ENCODE measurements at places on chromosomes 7 and 10.

DNA sequence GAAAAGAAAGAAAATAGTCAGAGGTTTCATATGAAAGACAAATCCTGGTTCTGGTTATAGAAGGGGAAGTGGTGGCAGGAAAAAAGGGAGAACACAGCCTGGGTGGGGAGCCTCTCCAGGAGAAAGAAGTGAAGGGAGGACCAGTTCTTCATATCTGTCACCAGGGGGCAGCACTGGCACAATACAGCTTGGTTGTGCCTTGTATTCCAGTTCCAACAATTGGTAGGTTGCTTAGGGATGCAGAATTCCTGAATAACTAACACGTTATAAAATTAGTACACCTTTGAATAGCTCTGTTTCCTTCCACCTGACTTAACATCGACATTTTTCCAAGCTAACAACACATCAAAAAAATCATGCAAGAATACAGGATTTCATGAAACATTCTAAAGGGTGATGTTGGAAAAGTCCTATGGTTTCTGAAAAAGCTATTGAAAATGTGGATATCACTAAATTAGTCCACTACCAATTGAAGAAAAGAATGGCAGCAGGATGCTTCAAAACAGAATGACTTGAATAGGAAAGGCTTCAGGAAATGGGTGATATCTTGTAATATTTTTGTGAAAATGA, 52.9 kb downstream of the CYP26A1 start:
- DNase-seq: no peak

DNA sequence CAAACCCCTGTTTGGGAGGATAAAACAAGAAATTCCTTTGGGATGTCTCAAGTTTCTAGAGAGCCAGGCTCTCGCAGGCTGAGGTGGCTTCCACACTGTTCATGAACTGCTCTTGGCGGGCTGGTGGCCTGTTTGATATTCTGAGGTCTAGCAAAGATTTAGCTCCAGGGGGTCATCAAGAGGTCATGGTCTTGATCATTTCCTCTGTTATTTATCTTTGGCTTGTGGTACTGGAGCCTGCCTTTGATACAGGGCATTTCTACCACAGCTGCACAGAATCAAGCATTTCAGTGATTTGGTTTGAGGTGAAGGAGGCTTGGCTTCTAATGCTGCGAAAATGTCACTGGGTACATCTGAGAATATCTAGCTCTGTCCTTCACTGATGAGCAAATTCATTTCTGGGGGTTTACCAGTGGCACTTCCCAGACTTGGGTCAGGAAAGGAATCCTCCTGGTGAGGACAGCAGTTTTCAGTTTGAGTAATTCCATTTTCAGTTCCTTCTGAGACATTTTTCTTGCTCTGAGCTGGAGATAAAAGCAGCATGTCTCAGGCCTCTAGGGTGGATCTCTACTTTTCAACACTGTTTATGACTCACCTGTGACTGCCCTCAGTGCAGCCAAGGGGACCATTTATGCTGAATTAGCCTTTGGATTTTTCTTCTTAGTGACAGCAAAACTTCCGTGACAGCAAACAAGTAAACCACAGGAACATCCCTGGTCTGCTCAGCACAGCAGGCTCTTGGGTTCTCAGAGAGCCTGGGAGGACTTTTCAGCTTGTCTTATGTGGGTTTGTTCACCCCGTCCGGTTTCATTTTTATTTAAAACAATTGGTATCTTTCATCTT, 312.0 kb downstream of the RNLS start:
- DNase-seq: peak; percentile 13

GRCh38 chr7:157495177-157495553, 158.4 kb downstream of the DNAJB6 start:
- no peak for DNase-seq

GRCh38 chr7:26978146-26978545, 113.8 kb upstream of the SKAP2 start:
- no peak for DNase-seq

GRCh38 chr7:112630565-112630964, 149.8 kb downstream of the LSMEM1 start:
- DNase-seq: no peak

- no peak for DNase-seq
Observed at GRCh38 chr7:114181280-114181679, 233.3 kb upstream of the FOXP2 start.

GRCh38 chr10:3850999-3851937, 66.3 kb upstream of the KLF6 start:
- DNase-seq: no peak

- peak; percentile 70 for DNase-seq
Observed at GRCh38 chr7:100132697-100133151, 6.0 kb downstream of the MBLAC1 start.

DNA sequence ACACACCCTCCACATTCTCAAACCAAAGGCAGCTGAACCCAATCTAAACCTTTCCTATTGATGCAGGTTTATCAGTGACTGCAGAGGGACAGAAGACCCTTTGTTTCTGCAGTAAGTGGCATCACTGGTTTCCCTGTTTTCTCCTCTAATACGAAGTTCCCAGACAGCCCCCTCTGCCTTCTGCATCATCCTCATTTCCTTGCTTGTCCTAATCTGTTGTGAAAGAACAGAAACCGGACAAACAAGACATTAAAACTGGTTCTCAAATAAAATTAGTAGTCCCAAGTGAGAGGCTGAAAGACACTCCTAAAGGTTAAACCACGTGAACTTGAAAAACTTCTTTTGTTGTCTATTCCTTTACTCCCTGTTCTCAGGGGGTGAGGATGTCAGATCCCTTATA, 10.1 kb upstream of the ADRB1 start:
- no peak for DNase-seq

GRCh38 chr7:24704311-24704710, 53.0 kb downstream of the GSDME start:
- no peak for DNase-seq

DNA sequence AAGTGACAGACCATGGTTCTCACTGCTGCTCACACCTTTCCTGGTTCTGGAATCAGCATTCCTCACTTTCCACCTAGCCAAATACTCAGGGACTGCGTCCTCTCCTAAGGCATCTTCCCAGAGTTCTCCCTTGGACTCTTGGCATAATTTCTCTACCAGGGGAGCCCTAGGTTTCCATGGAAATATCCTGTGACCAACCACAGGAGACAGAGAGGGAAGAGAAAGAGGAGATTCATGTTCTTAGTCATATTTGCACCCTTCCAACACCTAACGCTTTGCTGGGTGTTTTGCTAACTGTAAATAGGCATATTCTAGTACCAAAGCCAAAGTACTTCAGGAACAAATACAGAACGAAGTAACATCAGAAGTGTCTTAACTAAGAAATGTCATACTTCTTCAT, 28.6 kb downstream of the DENND11 start:
- DNase-seq: no peak

DNA sequence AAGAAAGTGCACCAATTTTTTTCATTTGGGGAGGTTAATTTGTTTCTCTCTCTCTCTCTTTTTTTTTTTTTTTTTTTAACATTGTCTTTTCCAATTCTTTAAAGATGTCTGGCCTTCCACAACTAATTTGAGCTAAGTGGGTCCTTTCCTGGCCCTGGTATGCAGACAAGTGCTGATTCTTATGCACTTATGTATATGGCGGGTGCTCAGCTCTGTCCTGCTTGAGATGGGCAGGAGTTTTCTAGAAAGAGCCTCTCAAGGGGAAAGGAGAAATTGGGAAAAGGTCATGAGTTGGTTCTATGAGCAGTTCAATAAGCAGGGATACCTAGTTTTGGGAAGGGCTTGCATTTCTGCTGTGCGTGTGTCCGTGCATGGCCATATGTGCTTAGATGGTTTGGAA, 67.8 kb upstream of the NPVF start:
- DNase-seq: no peak

GRCh38 chr10:7471720-7472367, 61.0 kb upstream of the SFMBT2 start:
- peak; percentile 33 for DNase-seq

GRCh38 chr7:96198047-96198636, 123.8 kb downstream of the SLC25A13 start:
- no peak for DNase-seq

DNA sequence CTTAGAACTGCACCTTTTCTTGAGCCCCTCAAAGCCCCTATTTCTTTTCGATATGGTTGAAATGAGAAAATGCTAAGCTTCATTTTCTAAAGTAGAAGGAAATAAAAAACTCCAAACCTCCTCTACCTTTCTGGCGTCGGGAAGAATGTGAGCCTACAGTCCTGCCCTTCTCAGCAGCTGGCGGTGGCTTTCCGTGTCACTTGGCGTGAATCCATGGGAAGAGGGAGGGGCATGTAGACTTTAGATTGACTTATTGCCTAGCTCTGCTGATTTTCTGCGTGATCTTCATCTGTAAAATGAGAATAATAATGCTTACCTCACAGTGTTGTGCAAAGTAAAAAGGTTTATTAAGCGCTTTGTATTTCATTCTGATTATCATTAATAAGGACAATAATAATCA, 35.0 kb downstream of the PRR15 start:
- DNase-seq: no peak

GRCh38 chr7:36748017-36748487, 23.8 kb upstream of the AOAH start:
- DNase-seq: no peak

GRCh38 chr7:155725006-155725355, 80.5 kb downstream of the RBM33 start:
- DNase-seq: no peak

GRCh38 chr7:1924258-1924817, 254.3 kb downstream of the ELFN1 start:
- DNase-seq: no peak

GRCh38 chr7:134703241-134703594, 56.6 kb downstream of the BPGM start:
- DNase-seq: no peak

GRCh38 chr10:71005337-71006305, 117.3 kb upstream of the PCBD1 start:
- no peak for DNase-seq

DNA sequence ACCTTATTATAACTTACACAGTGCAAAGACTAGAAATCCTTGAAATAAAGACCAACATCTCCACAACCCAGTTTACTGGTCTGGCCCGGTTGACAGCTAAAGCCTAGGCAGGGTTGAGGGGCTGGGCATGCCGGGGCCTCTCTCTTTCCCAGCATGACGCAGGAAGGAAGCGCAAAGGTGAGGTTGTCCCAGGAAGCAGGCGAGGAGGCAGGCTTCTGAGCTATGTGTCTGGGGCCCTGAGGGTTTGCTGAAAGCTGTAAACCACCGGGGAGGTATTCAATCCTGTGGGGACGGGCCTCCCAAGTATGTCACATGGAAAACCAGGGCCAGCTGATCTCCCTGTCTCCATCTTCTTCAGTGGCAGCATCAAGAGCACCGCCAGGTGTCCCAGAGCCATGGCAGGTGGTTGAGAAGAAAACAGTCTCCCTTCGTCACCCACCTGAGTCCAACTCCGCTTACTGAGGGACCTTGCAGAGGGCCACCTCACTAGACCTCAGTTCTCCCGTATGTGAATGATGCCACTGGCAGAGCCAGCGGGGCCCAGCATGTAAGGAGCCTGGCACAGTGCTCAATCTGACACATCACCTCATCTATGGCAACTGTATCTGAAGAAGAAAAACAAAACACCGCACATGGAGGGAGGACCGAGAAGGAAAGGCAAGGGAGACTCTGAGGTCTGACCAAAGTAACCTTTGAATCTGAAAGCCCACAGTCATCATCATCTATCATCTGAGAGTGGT, 49.5 kb downstream of the FAM53B start:
- DNase-seq: no peak
